DND-41 (cell line): ENCODE measurements at places on chromosomes 16 and 17.

GRCh38 chr17:76725580-76726230 is 701 bp downstream of the JMJD6 start:
- no peaks in the 10 kb centered on the region for H3K27me3 ChIP-seq
- H3K36me3 ChIP-seq: peaks cover 56% of the 10 kb centered on the region
- peak; percentile 75 for DNase-seq
- peak overlapping the region; percentile 66 for H3K27ac ChIP-seq

GRCh38 chr16:4402439-4403132 is 13.8 kb downstream of the CORO7 start:
- no peak overlapping the region for H3K27ac ChIP-seq
- H3K36me3 ChIP-seq: peaks cover 71% of the 10 kb centered on the region
- no peak overlapping the region for H3K4me3 ChIP-seq
- no peaks in the 10 kb centered on the region for H3K4me1 ChIP-seq
- peak; percentile 27 for DNase-seq
- H3K27me3 ChIP-seq: no peaks in the 10 kb centered on the region

- peak overlapping the region; percentile 47; the same call in 1 of the 2 replicates for H3K27ac ChIP-seq
- H3K27me3 ChIP-seq: peaks cover 6% of the 10 kb centered on the region
- H3K36me3 ChIP-seq: peaks cover 12% of the 10 kb centered on the region; the same call in 1 of the 2 replicates
- H3K4me3 ChIP-seq: peak overlapping the region; percentile 67; the same call in 1 of the 2 replicates
- H3K4me1 ChIP-seq: peaks cover 65% of the 10 kb centered on the region
Observed at GRCh38 chr16:715477-716199, 720 bp downstream of the METRN start.

GRCh38 chr17:62860962-62861873 is 53.1 kb upstream of the MARCHF10 start:
- peaks cover 4% of the 10 kb centered on the region for H3K27me3 ChIP-seq
- no peaks in the 10 kb centered on the region for H3K36me3 ChIP-seq
- DNase-seq: no peak
- H3K4me1 ChIP-seq: no peaks in the 10 kb centered on the region
- H3K27ac ChIP-seq: no peak overlapping the region

DNA sequence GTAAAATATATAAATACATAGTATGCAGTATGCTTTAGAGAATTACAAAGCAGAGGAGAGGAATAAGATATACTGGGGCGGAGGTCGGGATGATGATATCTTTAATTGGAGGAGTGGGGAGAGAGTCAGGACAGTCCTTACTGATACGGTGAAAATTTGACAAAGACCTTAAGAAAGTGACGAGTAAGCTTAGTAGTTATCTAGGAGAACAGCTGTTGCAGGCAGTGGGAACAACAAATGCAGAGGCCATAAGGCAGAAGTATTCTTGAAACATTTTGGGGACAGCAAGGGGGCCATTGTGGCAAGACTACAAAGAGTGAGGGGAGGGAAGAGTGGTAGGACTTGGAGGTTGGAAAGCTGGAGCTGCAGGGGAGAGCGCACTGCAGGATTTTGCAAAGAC is 22.3 kb upstream of the CDC6 start:
- H3K4me1 ChIP-seq: no peaks in the 10 kb centered on the region
- no peak overlapping the region for H3K27ac ChIP-seq
- no peak overlapping the region for H3K4me3 ChIP-seq
- peaks cover 70% of the 10 kb centered on the region for H3K36me3 ChIP-seq
- no peaks in the 10 kb centered on the region for H3K27me3 ChIP-seq

DNA sequence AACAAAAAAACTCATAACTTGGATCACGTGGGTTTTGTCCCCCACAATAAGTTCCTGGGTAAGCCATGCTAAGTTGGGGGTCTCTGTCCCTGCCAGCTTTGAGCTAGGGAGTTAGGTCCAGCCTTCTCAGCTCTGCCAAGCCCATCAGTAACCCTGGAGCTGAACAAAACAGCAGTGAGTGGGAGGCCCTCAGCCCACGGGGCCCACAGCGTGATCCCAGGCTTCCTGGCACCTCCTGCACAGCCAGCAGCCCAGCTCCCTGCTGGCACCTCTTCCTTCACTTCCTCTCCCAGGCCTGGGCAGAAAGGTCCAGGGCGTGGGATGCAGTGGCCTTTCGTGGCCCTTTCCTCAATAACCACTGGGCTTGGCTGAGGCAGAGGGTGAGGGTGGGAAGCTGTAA is 35.5 kb upstream of the CDC42EP4 start:
- H3K27me3 ChIP-seq: no peaks in the 10 kb centered on the region
- no peak overlapping the region for H3K27ac ChIP-seq
- DNase-seq: no peak
- H3K4me3 ChIP-seq: no peak overlapping the region

GRCh38 chr17:8740486-8740885 is 4.2 kb downstream of the CCDC42 start:
- peaks cover 13% of the 10 kb centered on the region for H3K4me1 ChIP-seq
- H3K27me3 ChIP-seq: peaks cover 3% of the 10 kb centered on the region
- H3K27ac ChIP-seq: no peak overlapping the region
- DNase-seq: peak; percentile 55

- no peak for DNase-seq
- H3K4me1 ChIP-seq: peaks cover 31% of the 10 kb centered on the region
- H3K27me3 ChIP-seq: no peaks in the 10 kb centered on the region
- peaks cover 73% of the 10 kb centered on the region for H3K36me3 ChIP-seq
- H3K4me3 ChIP-seq: peak overlapping the region; percentile 96
Observed at GRCh38 chr16:668519-669171, 713 bp downstream of the RHOT2 start.

GRCh38 chr16:16021020-16021419 is 71.6 kb downstream of the ABCC1 start:
- no peaks in the 10 kb centered on the region for H3K4me1 ChIP-seq
- DNase-seq: no peak
- peaks cover 76% of the 10 kb centered on the region for H3K36me3 ChIP-seq
- no peak overlapping the region for H3K4me3 ChIP-seq
- no peaks in the 10 kb centered on the region for H3K27me3 ChIP-seq
- H3K27ac ChIP-seq: no peak overlapping the region

DNA sequence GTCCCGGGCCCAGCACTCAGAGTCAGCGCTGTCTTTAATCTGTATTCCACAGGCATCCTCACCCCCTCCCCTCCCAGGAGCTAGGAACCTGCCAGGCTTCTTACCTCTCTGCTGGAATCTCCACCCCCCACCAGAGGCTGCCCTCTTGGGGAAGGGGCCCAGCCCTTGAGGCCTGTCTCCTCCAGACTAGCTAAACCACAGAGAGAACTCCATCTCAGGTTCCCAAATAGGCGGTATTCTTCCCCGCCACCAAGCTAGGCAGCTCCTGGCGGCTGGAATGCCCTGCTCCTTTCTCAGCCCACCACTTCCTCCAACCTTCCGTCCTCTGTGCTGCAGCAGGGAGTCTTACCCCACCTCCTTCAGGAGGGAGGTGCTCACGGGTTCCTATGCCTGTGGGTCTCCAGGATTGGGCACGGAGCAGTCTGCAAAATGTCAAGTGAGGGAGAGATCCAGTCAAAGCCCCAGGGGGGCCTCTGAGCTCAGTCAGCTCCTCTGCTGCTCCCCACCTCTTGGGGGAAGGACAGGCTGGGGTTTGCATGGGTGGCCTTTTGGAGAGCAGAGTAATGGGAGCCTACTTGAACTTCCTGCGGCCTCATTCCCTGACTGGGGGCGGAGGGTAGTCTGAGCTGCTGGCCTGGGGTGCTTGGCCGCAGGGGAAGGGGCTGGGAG is 55.7 kb downstream of the SREBF1 start:
- H3K4me1 ChIP-seq: peaks cover 13% of the 10 kb centered on the region
- no peak overlapping the region for H3K27ac ChIP-seq
- H3K4me3 ChIP-seq: no peak overlapping the region
- H3K27me3 ChIP-seq: no peaks in the 10 kb centered on the region
- H3K36me3 ChIP-seq: peaks cover 13% of the 10 kb centered on the region
- DNase-seq: no peak

DNA sequence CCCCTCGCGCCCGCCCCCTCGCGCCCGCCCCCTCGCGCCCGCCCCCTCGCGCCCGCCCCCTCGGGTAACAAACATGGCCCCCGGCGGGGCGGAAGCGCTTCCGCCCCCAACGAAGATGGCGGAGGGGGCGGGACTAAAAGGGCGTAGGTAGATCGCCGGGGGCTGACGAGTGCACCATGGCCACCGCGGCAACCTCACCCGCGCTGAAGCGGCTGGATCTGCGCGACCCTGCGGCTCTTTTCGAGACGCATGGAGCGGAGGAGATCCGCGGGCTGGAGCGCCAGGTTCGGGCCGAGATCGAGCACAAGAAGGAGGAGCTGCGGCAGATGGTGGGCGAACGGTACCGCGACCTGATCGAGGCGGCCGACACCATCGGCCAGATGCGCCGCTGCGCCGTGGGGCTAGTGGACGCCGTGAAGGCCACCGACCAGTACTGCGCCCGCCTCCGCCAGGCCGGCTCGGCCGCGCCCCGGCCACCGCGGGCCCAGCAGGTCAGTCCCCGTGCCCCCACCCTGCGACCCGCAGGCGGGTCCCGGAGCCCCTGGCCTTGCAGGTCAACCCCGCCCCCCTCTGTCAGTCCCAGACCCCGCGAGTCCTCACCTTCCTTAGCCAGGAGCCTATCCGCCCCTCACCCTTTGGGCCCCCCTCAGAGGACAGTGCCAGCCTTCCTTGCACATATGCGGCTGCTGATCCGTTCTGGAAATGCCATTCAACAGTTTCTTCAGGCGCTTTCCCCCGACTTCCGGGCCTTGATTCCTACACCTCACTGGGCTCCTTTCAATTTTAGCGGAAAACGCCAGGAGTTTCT is at the start of gene COG1:
Gene COG1, plus strand, starts transcription at position 162 of the 808 bp plus-strand sequence. Its CDS starts 15 bp downstream, at position 177.
- peaks cover 38% of the 10 kb centered on the region for H3K36me3 ChIP-seq
- DNase-seq: peak; percentile 85
- H3K4me1 ChIP-seq: peaks cover 25% of the 10 kb centered on the region
- H3K27me3 ChIP-seq: no peaks in the 10 kb centered on the region
- peak within 1 kb of the TSS; percentile 99 for H3K27ac ChIP-seq

- no peak for DNase-seq
- H3K27ac ChIP-seq: no peak overlapping the region
- peaks cover 36% of the 10 kb centered on the region for H3K27me3 ChIP-seq
Observed at GRCh38 chr17:34771891-34772290, 189.4 kb downstream of the CCT6B start.
